Large intestine (tissue), 12 donors: ENCODE measurements at places on chromosomes 16 and 17.

GRCh38 chr17:7997186-7997585 is 5.2 kb upstream of the GUCY2D start:
- no peak for DNase-seq

DNA sequence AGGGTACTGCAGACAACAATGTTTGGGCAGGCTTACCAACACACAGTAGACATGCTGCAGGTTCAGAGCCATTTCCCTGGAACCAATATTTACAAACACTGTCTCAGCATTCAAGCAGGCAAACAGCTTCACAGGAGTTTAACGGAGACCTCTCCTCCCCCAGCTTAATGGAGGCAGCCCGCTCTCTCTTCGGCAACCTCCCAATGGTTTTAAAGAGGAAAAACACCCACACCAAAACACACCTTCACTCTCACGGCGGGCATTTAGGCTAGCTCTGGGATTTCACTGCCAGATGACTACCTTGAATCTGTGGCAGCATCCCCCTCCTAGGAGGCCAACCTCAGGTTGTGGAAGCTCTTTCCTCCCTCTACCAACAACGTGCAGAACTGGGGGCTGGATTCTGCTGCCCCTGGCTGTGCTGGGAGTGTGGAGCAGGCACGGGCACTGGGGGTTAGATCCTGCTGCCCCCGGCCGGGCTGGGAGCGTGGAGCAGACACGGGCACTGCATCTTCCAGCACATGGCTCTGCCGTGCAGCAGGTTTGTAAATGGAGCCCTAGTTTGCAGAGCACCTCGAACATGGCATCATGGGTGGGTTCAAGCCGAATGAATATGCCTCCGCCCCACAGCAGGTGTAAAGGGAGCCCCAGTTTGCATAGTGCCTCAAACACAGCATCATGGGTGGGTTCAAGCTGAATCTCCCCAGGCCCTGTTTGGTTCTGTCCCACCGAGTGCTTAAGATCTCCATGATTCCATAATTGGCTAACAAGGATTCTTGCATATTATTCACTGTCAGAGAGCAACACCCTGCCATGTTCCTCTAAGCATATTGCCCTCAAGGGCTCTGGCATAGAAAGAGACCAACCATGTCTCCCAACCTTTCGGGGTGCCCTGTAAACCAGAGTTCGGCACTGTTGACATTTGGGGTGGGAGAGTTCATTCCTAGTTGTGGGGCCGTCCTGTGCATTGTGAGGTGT is 86.4 kb downstream of the RBFOX3 start:
- no peak for DNase-seq

GRCh38 chr16:2420035-2420434 is 9.2 kb upstream of the CCNF start:
- DNase-seq: no peak

DNA sequence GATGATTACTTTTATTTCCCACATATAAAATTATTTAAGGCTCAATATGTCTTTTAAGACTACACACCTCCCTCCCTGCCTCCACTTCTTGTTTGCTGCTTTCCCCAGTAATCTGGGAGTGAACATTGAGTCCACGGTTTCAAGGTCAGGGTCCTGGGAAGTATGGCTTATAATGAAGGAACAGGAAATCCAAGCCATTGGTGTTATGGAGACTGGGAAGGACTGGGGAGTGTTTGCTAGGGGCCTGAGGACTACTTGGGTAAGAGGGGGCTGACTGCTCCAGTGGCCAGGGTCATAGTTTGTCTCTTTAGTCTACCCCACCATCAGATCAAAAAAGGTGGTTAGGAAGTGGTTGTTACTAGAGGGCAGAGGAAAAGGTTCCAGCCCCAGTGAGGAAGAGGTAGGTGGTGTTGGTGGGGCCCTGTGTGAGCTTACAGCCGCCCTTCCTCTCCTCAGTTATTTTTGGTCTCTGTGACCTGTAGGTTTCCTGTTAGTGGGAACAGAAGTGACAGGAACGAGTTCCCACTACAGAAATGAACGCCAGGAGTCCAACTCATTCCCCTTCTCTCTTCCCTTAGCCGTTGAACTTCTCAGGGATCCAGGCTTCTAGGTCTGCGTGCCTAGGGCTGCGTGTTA is 742 bp upstream of the SLC16A13 start:
- peak; percentile 77 for DNase-seq

GRCh38 chr17:2967515-2967914 is 95.9 kb downstream of the OR1D5 start:
- DNase-seq: no peak

DNA sequence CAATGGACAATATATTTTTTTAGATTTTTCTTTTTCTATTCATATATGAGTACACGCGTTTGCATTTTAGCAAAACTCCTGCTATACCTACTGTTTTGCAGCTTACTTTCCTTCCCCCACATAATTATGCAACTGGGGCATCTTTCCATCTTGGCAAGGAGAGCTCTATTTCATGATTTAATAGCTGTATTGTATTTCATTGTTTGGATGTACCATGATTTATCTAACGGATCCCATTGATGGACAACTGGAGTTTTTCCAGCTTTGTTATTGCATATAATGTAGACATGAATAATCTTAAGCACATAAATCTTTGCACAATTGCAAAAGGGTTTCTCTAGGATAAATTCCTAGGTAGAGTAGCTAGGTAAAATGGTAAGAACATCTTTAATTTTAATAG is 133.9 kb downstream of the PITPNC1 start:
- DNase-seq: no peak

- no peak for DNase-seq
These were observed 59.6 kb downstream of the SMG6 start for GRCh38 chr17:2243953-2244352.

GRCh38 chr17:47707056-47707804 is 13.3 kb downstream of the TBKBP1 start:
- DNase-seq: no peak

DNA sequence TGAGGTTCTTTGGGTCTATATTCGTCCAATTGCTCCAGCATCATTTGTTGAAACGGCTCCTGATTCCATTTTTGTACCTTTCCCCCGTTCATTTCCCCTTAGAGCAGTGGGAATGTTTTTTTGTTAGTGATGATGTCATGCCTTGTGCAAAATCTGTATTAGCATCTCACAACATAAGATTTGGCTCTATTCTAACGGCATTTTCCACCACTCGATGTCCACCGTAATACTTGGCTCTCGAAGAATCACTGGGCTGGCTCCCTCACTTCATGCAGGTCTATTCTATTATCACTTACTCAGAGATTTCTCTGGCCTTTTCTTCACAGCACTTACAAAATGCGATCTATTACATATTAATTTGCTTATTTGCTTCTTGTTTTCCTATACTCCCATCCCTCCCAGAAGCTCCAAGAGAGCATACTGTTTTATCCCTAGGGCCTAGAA is 571 bp upstream of the NME1 start:
- DNase-seq: no peak

DNA sequence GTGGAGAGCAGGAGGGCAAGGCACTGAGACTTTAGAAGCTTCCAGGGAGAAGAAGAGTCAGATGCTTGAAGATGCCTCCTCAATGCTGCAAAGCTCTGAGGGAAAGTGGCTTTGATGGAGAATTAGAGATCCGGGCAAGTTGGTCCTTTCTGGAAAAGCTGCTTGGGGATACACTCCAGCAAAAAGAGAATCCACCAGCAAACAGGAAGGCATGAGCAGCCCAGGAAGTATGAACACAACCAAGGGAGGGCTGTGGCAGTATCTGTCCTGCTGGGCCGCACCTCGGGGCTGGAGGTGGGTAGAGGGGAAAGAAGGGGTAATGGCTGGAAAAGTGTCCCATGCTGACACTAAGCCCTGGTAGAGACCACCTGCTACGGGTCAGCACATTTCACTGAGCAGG is 5.3 kb downstream of the LMF1 start:
- no peak for DNase-seq

GRCh38 chr17:39244600-39245570 is 19.1 kb upstream of the STAC2 start:
- peak; percentile 81 for DNase-seq

- DNase-seq: peak; percentile 99
These were observed at the start of gene MEAK7 for GRCh38 chr16:84504420-84505248. MEAK7 (minus strand) TSS chr16:84504659; CDS start chr16:84498086, 6,573 bp downstream.

- DNase-seq: no peak
These were observed 37.4 kb downstream of the ARSG start for GRCh38 chr17:68328676-68329075.

DNA sequence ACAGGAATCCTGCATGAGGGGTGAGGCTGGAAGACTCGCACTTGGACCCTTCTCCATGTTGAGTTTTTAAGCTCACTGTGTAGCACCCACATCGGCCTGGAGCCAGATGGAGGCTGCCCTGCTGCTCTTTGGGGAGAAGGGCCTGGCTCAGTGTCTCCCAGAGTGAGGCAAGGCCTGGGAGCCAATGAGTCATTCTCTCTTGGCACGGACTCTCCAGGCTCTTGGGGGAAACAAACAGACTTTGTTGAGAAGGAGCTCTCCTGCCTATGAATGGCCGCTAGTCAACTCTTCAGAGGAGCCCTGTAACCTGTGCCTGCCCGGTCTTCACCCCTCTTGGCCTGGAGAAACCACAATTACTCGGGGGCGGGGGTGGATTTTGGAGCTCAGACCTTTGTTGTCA is 50.8 kb upstream of the MAF start:
- DNase-seq: no peak

DNA sequence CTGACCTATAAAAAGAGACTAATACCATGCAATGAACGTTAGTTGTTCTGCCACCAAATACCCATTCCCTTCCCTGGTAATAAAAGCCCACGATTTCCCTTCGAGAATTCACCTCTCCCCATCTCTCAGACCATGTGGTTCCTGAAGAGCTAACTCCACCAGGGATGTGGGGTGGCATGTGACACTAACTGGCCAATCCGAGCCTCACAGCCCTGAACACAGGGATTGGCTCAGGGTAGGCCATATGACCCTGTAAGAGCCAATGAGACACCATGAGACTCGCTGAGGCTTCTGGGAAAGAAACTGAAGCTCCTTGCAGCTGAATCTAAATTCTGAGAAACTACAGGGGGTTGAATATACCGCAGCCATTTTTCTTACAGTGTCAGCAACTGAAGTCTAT is 21.1 kb downstream of the HELZ start:
- no peak for DNase-seq

DNA sequence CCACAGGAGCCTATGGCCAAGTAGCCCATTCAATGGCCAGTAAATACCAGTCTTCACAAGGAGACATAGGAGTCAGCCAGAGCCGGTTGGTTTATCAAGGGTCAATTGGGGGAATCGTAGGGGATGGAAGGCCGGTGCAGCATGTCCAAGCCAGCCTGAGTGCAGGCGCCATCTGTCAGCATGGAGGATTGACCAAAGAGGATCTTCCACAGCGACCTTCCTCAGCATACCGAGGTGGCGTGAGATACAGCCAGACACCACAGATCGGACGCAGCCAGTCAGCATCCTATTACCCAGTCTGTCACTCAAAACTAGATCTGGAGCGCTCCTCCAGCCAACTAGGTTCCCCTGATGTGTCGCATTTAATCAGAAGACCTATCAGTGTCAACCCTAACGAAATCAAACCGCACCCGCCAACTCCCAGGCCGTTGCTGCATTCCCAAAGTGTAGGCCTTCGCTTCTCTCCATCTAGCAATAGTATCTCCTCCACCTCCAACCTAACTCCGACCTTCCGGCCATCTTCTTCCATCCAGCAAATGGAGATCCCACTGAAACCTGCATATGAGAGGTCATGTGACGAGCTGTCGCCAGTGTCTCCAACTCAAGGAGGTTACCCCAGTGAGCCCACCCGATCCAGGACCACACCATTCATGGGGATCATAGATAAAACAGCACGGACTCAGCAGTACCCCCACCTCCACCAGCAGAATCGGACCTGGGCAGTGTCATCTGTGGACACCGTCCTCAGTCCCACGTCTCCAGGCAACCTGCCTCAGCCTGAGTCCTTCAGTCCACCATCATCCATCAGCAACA is 25.0 kb downstream of the CYB561 start:
- DNase-seq: no peak

GRCh38 chr16:81830845-81831540 is 51.9 kb downstream of the PLCG2 start:
- DNase-seq: no peak

DNA sequence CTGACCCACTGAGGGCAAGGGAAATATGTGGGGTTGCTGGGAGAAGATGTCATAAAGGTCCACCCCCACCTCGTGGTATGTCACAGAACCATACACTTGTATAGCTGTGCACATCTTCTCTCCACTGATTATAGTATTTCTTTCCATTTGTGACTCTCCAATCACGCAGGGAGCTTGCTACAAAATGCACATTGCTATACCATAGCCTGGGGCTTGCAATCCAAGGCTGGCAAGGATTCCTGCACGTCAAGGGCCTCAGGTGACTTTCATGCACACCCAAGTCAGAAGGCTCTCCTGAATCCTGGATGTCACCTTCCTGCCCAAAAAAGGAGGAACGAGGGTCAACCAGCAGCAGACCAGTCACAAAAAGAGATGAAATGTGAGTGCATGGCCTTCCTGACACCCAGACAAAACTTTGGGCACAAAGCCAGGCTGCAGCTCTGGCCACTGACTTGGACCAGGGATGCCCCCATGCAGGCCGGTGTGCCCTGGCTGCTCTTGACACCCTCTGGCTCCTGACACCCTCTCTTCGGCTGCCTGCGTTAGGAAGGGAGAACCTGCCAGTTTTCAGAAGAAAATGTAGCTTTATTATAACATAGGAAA is 12.1 kb downstream of the TBC1D26 start:
- DNase-seq: no peak

DNA sequence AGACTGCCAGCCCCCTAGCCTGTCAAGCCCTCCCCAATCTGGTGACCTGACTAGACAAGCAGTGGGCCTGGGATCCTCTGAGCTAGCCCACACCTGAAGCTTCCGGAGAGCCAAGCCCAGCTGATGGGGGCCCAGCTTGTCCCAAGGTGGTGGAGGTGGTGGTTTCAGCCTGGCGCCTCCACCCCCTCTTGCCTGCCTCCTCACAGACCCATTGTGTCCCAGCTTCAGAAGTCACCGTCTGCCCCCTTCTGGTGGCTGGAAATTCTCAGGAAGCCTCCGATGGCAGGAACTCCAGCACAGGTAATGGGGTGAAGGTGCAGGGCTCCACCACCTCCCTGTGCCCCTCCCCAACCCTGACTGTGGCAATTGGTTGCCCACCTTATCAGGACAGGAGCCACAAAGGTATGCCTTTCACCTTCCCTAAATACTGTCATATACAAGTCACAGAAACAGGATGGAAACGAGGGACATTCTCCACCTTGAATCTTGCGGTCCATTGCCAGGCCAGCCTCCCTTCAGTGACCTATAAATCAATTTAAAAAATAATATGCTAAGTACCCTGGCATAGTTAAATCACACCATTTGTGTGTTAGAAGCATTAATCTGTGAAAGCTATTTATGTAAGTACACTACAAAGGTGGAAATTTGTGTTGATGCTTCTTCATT is 66.0 kb upstream of the ZNF423 start:
- DNase-seq: peak; percentile 70
